SHP77 (cell line): ENCODE measurements at places on chromosomes 3 and 15.
A peak's percentile ranks its signal among the peaks of the same experiment; 100 is the strongest.

DNA sequence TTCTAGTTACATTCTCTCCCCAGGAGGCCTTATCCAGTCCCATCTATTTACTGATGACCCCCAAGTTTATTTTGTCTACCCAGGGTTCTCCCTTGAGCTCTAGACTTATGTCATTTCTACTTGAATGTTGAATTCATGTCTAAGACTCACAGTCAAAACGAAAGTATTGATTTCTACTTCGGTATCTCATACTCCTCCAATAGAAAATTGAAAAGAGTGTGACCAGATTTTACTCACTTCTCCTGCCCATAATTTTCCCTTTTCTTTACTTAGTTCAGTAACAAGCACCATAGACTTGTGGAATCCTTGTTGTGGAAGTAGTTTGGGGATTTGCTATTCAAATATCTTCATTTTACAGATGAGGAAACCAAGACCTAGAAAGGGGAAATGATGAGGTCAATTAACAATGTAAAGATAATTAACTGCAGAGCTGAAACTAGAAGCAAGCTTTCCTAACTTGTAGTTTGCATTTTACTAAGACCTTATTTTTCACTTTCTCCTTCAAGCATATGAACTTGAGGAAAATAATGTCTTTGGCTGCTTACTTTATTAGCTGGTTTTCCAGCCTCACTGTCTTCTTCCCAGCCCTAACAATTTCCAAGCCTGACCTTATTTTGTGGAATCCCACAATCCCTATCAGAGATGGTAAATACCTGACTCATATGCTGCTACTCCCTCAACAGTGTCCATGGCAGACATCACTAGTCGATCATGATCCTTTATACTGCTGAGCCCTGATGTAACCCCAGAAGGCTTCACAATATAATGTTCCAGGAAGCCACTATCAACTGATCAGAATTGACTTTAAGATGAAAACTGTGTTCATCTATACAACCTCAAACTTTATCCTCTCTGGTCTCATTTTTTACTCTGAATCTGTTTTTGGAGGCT is 123.9 kb upstream of the AGBL1 start:
- DNase-seq: no peak

DNA sequence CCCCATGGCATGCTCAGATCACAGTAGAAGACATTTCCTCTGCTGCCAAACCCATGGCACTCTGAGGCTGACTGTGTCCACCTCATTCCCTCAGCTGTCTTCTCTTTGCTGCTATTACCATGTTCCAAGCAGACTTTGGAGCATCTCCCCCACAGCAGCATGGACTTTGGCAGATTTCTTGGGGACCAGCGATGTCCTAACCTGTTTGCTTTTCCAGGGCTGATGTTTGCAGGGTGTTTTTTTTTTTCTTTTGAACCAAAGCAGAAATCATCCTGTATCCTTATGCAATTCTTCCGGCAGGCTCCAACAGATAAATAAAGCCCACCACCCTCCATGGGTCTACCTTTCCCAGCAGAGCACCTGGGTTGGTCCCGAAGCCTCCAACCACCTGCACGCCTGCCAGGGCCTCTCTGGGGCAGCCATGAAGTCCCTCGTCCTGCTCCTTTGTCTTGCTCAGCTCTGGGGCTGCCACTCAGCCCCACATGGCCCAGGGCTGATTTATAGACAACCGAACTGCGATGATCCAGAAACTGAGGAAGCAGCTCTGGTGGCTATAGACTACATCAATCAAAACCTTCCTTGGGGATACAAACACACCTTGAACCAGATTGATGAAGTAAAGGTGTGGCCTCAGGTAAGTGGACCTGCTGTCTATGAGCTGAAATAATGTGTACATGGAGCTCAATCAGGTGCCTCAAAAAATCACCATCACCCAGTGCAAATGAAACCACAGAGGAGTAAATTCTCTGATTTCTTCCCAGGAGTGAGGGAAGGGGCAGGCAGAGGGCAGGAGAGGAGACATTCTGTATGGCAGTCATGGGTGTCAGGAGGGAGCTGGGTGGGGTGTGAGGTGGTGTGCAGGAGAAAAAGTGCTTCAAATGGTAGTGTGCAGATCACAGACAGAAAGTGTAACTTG is at the start of gene AHSG:
Gene AHSG (plus strand): TSS at position 340 of the 916 bp plus-strand sequence. CDS start 82 bp downstream, at position 422.
- no peak for DNase-seq

DNA sequence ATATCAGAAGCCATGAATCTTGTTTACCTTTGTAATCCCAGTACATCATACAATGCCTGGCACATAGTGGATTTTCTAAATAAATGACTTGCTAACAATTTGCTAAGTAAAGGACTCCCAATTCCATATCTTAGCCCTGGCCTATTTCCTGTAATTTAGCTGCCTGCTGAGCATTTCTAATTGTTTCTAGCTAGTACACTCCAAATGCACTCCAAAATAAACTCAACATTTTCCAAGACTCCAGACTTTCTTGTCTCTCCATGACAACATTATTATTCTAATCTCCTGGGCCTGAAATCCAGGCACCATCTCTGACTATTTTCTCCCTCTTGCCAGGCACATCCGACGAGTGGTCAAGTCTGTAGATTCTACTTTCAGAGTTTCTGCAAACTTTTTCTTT is 773.5 kb downstream of the SQOR start:
- no peak for DNase-seq

- DNase-seq: no peak
These were observed 352.3 kb downstream of the LRTM1 start for GRCh38 chr3:54575618-54575960.

- no peak for DNase-seq
These were observed 266.2 kb downstream of the ZNF385D start for GRCh38 chr3:21484828-21485144.

- DNase-seq: no peak
These were observed 7.6 kb downstream of the SLC9A9 start for GRCh38 chr3:143840636-143841035.

- DNase-seq: no peak
These were observed 16.6 kb downstream of the NFKBIZ start for GRCh38 chr3:101865751-101866509.

GRCh38 chr15:32119694-32120330 is 89.5 kb downstream of the CHRNA7 start:
- DNase-seq: no peak

- DNase-seq: no peak
These were observed 7.9 kb downstream of the CCR4 start for GRCh38 chr3:32959371-32959770.

- DNase-seq: no peak
These were observed 54.8 kb upstream of the HES1 start for GRCh38 chr3:194080913-194081800.

DNA sequence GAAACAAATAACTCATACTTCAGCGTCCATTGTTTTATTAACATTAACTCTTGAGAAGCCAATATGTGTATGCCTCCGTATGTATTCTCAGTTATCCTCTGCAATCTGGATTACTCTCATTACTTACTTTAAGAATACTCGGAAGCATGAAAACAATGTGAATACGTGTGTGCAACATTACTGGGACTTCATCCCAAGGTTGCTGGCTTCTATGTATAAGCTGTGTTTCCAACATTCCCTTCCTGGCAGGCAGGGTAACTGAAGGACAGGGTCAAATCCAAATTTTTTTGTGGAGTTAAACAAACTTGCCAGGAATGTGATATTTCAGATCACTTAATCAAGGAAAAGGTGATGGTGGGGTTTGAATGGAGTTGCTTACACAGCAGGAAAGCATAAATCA is 34.5 kb upstream of the NR1I2 start:
- no peak for DNase-seq

DNA sequence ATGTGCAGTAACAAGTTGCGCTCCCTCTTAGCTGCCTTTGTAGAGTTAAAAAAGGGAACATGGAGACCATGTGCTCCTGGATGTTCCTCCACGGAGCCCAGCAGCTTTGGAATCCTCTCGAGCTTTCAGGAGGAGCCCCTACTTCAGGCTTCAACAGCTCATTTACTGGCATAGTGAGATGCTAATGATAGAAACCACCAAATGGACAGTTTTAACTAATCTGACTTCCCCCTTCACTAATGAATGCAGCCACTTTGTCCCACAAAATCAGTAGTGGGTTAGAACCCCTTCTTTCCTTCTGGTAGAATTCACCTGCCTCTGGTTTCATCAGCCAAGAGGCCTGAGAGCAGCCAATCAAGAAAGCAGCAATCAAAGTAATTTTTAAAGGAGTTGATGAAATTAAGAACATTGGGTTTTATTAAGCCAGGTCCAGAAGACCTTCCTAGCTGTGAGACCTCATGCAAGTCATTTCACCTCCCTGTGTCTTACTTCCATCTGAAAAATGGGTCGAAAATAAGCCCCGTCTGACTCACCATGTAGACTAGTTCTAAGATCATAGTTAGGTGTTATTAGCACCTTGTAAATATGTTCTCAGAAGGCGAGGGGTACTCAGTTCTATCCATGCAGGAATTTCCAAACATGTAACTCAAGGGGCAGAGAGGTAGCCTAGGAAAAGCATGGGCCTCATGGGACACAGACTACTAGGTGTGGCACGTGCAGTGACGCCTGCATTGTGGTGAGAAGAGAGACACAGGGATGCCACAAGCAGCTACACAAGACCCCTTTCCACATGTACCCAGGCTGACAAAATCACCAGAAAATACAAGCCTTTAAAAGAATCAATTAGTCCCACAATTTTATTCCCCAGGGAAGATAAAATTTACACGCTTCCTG is 179.7 kb upstream of the LPP start:
- no peak for DNase-seq

- DNase-seq: no peak
These were observed 694.3 kb downstream of the MCTP2 start for GRCh38 chr15:94925680-94926079.

DNA sequence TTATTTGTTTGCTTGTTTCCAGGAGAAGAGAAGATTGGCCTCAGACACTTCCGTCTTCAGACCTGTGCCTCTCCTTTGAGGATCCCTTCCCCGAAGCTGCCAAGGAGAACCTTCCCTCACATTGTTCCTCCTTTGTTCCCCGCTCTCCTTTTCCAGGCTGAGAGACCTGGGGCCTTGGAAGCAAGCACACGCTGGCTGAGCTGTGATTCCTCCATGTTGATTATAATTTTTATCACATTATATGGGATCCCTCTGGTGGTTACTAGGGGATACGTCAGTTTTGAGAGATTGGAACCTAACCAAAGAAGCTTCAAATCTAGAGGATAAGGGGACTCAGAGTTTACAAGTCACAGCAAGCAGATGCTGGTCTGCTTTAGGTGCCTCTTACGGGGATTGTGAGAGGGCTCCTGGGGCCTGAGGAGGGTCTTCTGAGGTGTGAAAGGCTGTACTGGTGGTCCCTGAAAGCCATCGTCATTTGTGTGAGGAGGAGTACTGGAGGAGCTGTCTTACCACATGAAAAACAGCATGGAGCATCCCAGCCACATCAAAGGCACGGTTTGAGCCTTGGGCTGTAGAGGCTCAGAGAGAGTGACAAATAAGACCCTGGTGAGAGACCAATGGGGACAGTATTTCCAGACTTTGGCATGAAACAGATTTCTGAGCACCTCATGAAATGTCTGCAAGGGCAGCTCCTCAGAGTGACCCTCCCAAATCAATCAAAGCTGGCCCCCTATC is 760.1 kb upstream of the CFAP20DC start:
- DNase-seq: no peak

- no peak for DNase-seq
These were observed 231.6 kb downstream of the CACNA2D3 start for GRCh38 chr3:54353946-54354345.

DNA sequence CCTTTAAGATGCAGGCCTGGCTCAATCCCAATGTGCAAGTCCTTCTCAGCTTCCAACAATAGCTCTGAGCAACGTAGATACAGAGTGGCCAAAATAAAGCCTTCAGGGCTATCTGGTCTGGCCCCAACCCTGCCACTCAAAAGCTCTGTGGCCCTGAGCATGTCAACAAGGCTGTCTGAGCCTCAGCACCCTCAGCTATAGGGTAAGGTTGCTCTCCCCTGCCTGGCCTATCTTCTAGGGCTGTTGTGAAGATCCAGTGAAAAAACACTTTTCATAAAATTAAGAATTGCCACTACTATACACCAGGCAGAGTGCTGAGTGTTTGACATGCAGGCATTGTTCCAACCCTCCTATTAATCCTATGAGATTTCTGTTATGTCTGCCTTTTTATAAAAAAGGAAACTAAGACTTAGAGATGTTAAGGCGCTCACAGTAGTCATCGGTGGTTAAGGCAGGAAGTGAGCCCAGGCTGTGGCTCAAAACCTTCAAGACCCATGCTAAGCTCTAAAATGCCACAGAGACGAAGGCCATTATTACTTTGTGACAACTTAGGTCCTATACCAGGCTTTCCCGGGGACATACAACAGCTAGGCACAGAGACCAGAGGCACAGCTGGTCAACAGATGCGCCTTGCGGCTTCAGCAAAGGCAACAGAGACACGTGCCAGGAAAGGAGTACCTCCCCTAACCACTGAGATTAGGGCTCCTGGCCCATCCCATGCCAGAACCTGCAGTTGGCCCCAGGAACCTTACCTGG is 5.1 kb downstream of the POLG start:
- no peak for DNase-seq

GRCh38 chr3:15887261-15887660 is 89.5 kb upstream of the ANKRD28 start:
- DNase-seq: no peak

- peak; percentile 19 for DNase-seq
These were observed 98.2 kb downstream of the TMEM108 start for GRCh38 chr3:133136114-133137041.

DNA sequence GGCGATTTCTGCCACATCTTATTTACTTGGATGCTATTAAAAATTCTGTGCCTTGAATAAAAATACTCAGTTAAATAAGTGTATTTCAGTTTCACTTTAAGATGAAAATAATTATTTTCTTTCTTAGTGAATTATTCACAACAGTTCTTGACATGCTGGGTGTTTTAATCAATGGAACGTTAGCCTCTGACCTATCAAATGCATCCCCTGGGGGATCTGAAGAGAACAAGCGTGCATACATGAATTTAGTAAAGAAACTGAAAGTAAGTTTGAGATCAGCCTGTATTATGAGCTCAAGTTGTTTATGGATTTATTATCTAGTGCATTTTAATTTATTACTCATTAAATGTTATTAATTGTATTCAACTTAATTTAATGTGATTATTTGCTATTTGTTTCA is 597 bp downstream of the P2RY12 start:
- no peak for DNase-seq

- no peak for DNase-seq
These were observed 40.2 kb upstream of the ADAMTSL3 start for GRCh38 chr15:83613714-83614113.
